PC-3 (cell line): ENCODE measurements at places on chromosomes 7 and 10.

- H3K4me3 ChIP-seq: no peak overlapping the region
- no peaks in the 10 kb centered on the region for H3K36me3 ChIP-seq
- H3K27ac ChIP-seq: no peak overlapping the region
- no peaks in the 10 kb centered on the region for H3K27me3 ChIP-seq
- no peaks in the 10 kb centered on the region for H3K4me1 ChIP-seq
- no peak for DNase-seq
Observed at GRCh38 chr10:130472236-130472635, 336.0 kb downstream of the GLRX3 start.

- H3K36me3 ChIP-seq: no peaks in the 10 kb centered on the region
- no peaks in the 10 kb centered on the region; the same call in 1 of the 2 replicates for H3K27me3 ChIP-seq
- H3K4me1 ChIP-seq: no peaks in the 10 kb centered on the region
Observed at GRCh38 chr10:124278356-124278755, 140.4 kb downstream of the OAT start.

DNA sequence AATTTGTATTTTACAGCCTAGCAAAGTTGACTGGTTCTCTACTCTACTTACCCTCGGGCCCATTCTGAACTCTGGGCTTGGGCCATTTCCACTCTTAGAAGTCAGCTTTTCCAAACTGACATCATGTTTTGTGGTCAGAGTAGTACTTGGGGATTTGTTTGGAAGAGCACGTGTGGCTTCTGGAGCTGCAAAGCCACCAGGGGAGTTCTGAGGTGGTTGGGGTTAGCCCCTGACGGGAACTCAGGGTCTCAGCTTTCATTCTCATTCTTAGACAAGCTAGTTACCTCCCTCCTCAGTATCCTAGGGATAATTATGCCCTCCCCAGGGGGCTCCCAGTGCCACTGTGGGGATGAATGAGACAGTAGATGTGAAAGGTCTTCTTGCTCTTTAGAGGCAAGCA is 647.7 kb upstream of the GALNT17 start:
- no peak overlapping the region for H3K27ac ChIP-seq
- H3K36me3 ChIP-seq: no peaks in the 10 kb centered on the region
- no peaks in the 10 kb centered on the region for H3K4me1 ChIP-seq

- no peak for DNase-seq
- peaks cover 31% of the 10 kb centered on the region for H3K4me1 ChIP-seq
- no peaks in the 10 kb centered on the region for H3K36me3 ChIP-seq
- no peak overlapping the region for H3K27ac ChIP-seq
- H3K27me3 ChIP-seq: no peaks in the 10 kb centered on the region
Observed at GRCh38 chr7:159017741-159018140, 126.9 kb downstream of the VIPR2 start.

DNA sequence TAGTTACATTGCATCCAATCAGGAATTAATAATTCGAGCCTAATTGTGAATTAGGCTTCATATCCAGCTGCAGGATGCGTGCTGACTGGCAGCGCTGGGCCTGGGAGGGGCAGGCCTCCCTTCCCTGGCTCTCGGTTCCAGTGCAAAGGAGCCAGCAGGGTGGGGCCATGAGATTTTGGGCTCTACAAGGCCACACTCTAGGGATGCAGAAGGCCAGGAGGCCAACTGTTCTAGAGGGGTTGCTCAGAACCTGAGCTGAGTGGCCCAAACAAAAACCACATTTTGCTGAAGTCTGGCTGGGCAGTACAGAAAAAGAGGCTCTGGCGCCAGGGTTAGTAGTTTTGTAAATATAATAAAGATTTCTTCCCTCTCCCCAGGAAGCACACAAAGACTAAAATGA is 72.3 kb downstream of the CLEC2L start:
- DNase-seq: no peak
- H3K27ac ChIP-seq: no peak overlapping the region
- 0 out of 2 replicates have a peak, but pooled peaks cover 7% of the 10 kb centered on the region for H3K4me1 ChIP-seq
- no peak overlapping the region for H3K4me3 ChIP-seq
- H3K36me3 ChIP-seq: peaks cover 90% of the 10 kb centered on the region
- no peaks in the 10 kb centered on the region for H3K27me3 ChIP-seq

GRCh38 chr10:93816123-93816747 is 58.5 kb downstream of the LGI1 start:
- no peaks in the 10 kb centered on the region for H3K36me3 ChIP-seq
- no peak overlapping the region for H3K27ac ChIP-seq
- DNase-seq: peak; percentile 71

- H3K27me3 ChIP-seq: peaks cover 44% of the 10 kb centered on the region
- no peak overlapping the region for H3K27ac ChIP-seq
- H3K4me1 ChIP-seq: no peaks in the 10 kb centered on the region
- no peak overlapping the region for H3K4me3 ChIP-seq
- no peaks in the 10 kb centered on the region for H3K36me3 ChIP-seq
Observed at GRCh38 chr10:45354261-45354660, 19.8 kb upstream of the ALOX5 start.

GRCh38 chr10:16905320-16905719 is 88.1 kb upstream of the RSU1 start:
- H3K27ac ChIP-seq: no peak overlapping the region
- no peak overlapping the region for H3K4me3 ChIP-seq
- no peaks in the 10 kb centered on the region for H3K27me3 ChIP-seq
- H3K36me3 ChIP-seq: no peaks in the 10 kb centered on the region
- DNase-seq: no peak

DNA sequence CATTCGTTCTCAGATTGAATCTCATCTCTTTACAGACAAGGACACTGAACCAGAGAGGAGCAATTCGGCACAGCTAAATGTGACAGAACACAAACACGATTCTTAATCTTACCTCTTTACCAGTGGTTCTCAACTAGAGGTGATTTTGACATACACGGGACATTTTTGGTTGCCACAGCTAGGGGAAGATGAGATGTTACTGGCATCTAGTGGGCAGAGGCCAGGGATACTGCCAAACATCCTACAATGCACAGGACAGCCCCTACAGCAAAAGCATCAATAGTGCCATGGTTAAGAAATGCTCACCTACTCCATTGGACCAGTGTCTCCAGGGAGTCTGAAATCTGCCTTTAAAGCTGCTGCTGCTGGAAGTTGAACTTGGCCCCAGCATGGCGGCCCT is 27.3 kb downstream of the PDE1C start:
- peak overlapping the region; percentile 8; the same call in 1 of the 2 replicates for H3K4me3 ChIP-seq
- DNase-seq: peak; percentile 38
- no peaks in the 10 kb centered on the region for H3K36me3 ChIP-seq
- H3K27me3 ChIP-seq: no peaks in the 10 kb centered on the region

GRCh38 chr10:52741851-52742250 is 30.7 kb downstream of the MBL2 start:
- DNase-seq: no peak
- H3K4me3 ChIP-seq: no peak overlapping the region
- no peaks in the 10 kb centered on the region for H3K36me3 ChIP-seq
- H3K4me1 ChIP-seq: no peaks in the 10 kb centered on the region

DNA sequence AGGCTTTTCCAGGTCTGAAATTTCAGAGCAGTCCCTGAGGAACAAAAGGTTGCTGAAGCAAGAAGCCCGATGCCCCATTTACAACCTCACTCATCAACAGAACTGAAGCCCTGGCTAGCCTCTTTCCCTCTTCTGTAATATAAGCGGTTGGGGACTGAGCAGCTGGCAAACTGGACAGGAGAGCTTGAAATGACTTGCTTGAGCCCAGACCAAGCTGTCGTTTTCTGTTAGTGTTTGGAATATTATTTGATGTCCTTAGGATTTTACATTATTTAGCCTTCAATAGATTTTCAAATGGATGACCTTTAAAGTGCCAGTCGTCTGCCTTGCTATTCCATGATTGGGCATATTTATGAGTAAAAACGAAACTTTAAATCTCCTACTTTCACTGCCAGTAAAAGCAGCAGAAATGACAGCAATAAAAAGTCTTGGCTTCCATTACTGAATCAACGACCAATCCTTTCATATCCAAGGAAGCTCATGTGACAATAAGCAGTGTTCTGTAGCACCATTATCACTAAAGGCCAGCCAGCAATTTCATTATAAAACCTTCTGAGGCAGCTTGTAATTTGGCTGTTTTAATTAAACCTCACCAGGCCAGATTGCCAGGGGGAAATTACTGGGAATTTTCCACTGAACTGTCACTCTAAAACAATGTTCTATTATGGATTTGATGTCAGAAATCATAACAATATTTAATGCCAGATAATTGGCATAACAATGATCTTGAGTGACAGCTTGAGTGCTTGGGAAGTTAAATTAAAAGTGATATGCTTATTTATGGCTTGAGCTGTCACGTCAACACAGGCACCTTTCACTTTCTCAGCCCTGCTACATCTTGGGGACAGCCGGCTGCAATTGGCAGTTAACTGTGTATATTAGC is 85.9 kb downstream of the LSMEM1 start:
- no peak overlapping the region for H3K27ac ChIP-seq
- no peaks in the 10 kb centered on the region for H3K4me1 ChIP-seq
- DNase-seq: no peak
- H3K4me3 ChIP-seq: no peak overlapping the region

DNA sequence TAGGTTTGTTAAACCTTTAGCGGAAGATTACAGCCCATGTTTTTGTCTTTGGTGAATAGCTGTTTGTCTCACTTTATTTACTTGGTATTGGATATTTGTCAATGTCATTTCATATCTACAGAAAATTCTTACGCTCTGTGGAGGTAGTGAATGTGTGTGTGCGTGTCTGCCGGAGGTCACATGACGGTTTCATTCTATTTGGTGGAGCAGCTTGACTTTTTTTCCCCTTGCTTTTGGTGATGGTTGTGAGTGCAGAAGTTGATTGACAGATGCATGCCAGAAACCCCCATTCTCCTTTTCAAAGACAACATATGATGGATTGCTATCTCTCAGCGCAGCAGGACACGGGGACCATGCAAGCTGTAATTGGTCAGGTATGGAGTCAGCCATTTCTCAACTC is at the start of gene POU6F2:
POU6F2 (plus strand) TSS at position 225 of the 400 bp plus-strand sequence; CDS start at position 270, 45 bp downstream.
- peaks cover 70% of the 10 kb centered on the region for H3K27me3 ChIP-seq
- DNase-seq: no peak
- H3K27ac ChIP-seq: no peak within 1 kb of the TSS
- H3K36me3 ChIP-seq: no peaks in the 10 kb centered on the region
- no peaks in the 10 kb centered on the region for H3K4me1 ChIP-seq

DNA sequence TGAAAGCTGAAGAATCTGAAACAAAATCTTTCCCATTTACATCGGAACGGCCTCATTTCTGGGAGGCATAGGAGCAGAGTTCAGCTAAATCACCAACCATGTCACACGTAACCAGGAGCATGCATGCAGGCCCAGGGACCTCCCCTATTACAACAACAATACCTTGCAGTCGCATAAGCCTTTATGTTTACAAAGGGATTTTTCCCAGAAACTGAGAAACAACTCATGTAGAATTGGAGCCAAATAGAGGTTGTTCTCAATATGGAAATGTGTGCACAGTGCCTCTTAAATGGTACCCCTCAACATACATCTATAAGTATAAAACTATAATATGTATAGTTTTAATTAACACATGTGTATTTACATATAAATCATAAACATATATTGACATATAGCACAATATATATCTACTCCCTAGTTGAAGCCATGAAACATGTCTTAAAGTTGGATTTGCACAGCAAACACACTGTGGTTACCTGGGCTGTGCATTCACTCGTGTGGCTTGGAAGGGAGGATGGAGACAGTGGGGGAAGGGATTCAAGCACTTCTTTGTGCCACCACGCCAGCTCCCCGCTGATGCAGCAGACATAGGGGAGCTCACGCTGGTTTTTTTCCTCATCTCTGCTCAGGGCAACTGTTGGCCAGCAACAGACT is 35.0 kb upstream of the DGKI start:
- H3K4me1 ChIP-seq: peaks cover 15% of the 10 kb centered on the region
- no peaks in the 10 kb centered on the region for H3K27me3 ChIP-seq
- peak overlapping the region; percentile 70 for H3K27ac ChIP-seq
- H3K4me3 ChIP-seq: no peak overlapping the region

DNA sequence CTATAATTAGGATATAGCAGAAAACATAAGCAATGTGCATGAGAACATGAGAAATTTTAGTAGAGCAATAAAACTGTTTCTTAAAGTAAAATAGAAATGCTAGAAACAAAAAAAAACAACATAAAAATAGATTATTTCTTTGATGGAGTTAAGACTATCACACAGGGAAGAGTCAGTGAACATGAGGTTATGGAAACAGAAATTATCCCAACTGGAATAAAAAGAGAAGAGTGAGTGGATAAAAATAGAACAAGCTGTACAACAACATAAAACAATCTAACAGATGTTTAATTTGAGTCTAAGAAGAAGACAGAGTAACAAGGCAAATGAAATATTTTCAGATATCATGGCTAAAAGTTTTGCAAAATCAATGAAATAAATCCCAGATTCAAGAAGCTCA is 7.5 kb upstream of the OR6B1 start:
- H3K4me3 ChIP-seq: no peak overlapping the region
- H3K27ac ChIP-seq: no peak overlapping the region
- no peaks in the 10 kb centered on the region for H3K27me3 ChIP-seq
- no peaks in the 10 kb centered on the region for H3K4me1 ChIP-seq
- no peak for DNase-seq

- no peaks in the 10 kb centered on the region for H3K4me1 ChIP-seq
- H3K36me3 ChIP-seq: no peaks in the 10 kb centered on the region
- no peaks in the 10 kb centered on the region for H3K27me3 ChIP-seq
- H3K4me3 ChIP-seq: no peak overlapping the region
- no peak overlapping the region for H3K27ac ChIP-seq
- DNase-seq: peak; percentile 6
Observed at GRCh38 chr7:34523226-34523918, 134.6 kb upstream of the NPSR1 start.

GRCh38 chr10:70492786-70493659 is 14.5 kb downstream of the PALD1 start:
- no peaks in the 10 kb centered on the region for H3K4me1 ChIP-seq
- H3K4me3 ChIP-seq: no peak overlapping the region
- 0 out of 2 replicates have a peak, but pooled peaks cover 7% of the 10 kb centered on the region for H3K27me3 ChIP-seq
- H3K36me3 ChIP-seq: no peaks in the 10 kb centered on the region
- DNase-seq: peak; percentile 60

DNA sequence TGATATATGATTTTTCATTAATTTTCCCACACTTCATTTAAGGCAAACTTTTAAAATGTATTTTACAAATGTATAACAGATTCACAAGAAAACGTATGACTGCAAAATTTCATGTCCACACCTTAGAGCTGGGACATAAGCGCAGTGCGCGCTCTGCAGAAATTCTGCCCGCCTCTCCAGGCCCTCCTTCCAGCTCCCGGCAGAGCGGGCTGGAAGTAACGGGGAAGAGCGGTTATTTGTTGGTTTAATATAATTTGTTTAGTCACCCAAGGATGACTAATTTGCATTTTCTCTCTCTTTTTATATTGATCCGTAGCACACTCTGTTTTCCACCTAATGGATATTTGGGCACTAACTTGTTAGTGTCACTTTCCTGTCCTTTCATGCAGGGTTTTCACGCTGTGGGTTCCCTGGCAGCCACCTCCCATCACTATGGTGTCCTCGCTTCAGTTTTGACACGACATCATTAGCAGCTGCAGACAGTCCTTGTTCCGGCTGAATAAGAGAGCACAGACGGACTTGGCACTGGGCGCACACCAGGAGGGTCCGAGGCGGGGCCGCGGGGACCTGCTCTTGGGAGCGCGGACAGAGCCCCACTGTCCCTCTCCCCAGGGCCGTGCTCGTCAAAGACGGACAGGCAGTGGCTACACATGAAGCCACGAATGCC is 129.2 kb upstream of the SEC61G start:
- H3K27ac ChIP-seq: no peak overlapping the region
- 0 out of 2 replicates have a peak, but pooled peaks cover 5% of the 10 kb centered on the region for H3K4me1 ChIP-seq
- H3K36me3 ChIP-seq: no peaks in the 10 kb centered on the region
- H3K27me3 ChIP-seq: no peaks in the 10 kb centered on the region

GRCh38 chr10:132803416-132804210 is 17.7 kb upstream of the NKX6-2 start:
- no peaks in the 10 kb centered on the region for H3K36me3 ChIP-seq
- no peak overlapping the region for H3K27ac ChIP-seq
- no peaks in the 10 kb centered on the region for H3K4me1 ChIP-seq
- DNase-seq: no peak
